ENCODE measurements at places on chromosomes 16 and 17. TPM values are rescaled to one million over a fixed set of nuclear protein-coding genes. Genes with fewer than 3 reads are reported as not detected.

PRMT7 gene
- 52.0 TPM for total RNA-seq

GLYR1 gene
- 62.0 TPM for total RNA-seq

FOXF1 gene
- 7.2 TPM for total RNA-seq

OTOP2 gene
- total RNA-seq: not detected

ZNF469 gene
- 1.4 TPM for total RNA-seq

SLC6A2 gene
- not detected for total RNA-seq

CACNG1 gene
- total RNA-seq: not detected

CES1 gene
- total RNA-seq: 1.00 TPM

WNK4 gene
- 4.3 TPM for total RNA-seq
